ENCODE measurements at places on chromosomes 1 and 21.

DNA sequence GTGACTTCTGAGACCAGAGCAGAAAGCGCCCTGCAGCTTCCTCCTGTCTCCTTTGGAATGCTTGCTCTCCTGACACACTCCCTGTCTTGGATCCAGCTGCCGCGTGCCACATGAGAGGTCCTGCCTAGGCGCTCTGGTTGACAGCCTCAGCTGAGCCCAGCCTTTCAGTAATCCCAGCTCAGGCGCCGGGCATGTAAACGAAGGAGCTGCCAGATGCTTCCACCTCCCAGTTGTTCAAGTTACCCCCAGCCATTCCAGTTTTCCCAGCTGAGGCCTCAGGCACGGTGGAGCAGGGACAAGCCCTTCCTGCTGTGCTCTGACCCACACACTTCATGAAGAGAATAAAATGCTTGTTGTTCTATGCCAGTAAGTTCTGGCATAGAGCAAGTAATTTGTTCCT lies 14.3 kb upstream of the CD34 start:
- no peak for DNase-seq

GRCh38 chr1:44353604-44354003 lies 1.5 kb downstream of the ERI3 start:
- DNase-seq, result no peak

DNA sequence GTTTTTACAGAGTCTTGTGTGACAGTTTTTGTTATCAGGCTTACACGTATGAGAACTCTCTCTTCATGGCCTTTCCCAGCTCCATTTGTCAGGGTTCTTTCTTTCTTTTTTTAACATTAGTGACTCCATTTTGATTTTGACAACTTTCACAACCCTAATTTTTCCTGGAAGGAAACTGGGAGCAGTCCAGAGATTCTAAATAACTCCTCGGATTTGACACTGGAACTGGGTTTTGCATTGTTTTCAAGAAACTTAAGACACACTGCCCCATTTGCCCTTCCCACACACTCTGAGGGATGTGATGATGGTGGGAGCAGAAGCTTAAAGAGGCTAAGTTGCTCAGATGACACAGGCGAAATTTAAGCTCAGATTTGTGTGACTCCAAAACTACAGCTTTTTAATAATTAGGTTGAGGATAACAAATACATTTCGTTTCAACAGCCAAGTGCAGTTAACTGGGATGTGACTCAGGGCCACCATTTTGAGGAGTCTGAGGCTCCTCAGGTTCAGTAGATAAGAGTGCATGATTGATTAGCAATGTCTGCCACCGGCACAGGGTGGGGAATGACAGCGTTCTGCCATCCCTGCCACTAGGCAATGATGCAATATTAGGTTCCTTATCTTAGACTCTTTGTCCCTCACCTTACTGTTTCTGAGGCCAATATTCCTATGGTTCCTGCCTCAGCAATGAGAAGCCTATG lies 95.1 kb upstream of the ATP1A1 start:
- DNase-seq, result no peak

DNA sequence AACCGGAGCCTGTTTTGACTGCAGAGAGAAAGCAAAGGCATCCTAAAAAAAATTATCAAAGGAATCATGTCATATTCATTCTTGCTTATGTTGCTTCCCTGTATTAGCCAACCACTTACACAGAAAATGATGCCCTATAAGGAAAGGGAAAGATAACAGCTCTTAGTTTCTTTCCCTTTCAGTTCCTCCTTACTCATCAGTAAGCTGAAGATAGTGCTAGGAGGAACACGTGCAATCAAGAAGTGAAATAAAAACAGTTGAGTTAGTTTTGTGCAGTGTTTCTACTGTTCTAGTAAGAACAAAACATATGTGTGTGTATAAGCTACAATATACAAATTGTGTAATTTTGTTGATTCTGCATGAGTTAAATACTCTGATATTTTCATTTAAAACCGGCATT lies 45.3 kb upstream of the MTF2 start:
- DNase-seq, result no peak

- DNase-seq, result no peak
Measured at GRCh38 chr1:179058487-179059483, 23.1 kb upstream of the TOR3A start.

DNA sequence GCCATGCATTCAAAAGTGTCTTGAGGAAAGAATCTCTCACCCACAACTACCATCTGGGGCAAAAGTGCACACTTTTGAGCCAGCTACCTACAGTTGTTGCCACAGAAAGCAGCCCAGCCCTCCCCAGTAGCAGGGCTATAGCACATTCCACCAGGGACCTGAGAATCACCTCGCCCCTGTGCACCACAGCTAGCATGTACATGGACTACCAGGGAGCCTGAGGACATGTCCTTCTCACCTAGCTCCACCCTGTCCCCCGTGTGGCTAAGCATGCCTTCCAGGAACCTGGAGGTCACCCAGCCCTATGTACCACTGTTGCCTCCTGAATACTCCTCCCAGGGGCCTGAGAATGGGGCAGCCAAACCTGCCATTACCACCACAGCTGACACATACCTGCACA lies 16.9 kb downstream of the SPRR2G start:
- no peak for DNase-seq

- no peak for DNase-seq
Measured at GRCh38 chr1:40382108-40382460, 8.6 kb downstream of the SMAP2 start.

GRCh38 chr1:47439017-47439818 lies 1.4 kb downstream of the FOXD2 start:
- DNase-seq, result no peak

DNA sequence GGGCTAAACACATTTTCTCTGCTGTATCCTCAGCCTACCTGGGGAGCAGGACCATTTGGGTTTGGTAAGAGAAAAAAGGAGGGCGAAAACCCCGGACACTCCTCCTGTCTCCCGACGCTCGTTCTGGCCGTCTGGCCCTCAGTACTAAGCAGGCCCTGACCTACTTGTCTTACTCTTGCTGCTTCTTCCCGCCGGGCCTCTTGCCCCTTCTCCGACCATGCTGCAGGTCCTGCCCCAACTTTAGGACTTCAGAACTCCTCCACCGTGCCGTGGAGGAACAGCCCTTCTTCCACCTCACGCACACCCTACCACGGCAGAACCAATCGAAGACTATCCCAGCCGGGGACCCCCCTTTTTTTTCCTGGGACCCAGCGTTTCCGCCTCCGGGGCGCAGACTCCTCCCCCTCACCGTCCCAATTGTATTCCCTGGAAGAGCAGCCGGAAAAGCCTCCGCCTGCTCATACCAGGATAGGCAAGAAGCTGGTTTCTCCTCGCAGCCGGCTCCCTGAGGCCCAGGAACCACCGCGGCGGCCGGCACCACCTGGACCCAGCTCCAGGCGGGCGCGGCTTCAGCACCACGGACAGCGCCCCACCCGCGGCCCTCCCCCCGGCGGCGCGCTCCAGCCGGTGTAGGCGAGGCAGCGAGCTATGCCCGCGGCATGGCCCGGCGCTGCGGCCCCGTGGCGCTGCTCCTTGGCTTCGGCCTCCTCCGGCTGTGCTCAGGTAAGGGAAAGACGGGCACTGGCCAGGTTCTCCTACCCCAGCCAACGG lies at the start of gene CHRNB2:
Gene CHRNB2, plus strand, starts transcription at position 393 of the 771 bp plus-strand sequence. Its CDS starts 267 bp downstream, at position 660.
- DNase-seq, result peak; percentile 70

- no peak for DNase-seq
Measured at GRCh38 chr1:211579440-211580302, 710 bp upstream of the SLC30A1 start.

- DNase-seq, result no peak
Measured at GRCh38 chr1:162548170-162548569, 13.4 kb upstream of the UAP1 start.

- DNase-seq, result no peak
Measured at GRCh38 chr1:75188892-75189291, 54.7 kb downstream of the LHX8 start.

DNA sequence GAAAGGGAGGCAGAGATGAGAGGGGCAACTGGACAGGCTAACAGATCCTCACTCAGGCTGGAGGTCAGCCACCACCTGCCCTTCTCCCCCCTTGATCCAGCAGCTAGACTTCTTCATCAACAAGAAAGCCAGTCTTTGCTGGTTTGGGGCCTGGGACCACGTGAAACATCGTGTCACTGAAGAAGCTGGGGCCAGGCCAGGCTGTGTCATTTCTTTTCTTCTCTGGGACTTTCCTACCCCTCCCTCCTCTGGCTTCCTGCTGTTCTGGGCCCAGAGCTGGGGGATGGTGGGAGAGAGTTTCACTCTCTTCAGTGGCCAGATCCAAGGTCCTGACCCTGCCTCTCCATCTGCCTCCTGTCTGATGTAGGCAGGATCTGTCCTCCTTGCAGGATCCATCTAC lies 18.1 kb upstream of the SLC26A9 start:
- no peak for DNase-seq

DNA sequence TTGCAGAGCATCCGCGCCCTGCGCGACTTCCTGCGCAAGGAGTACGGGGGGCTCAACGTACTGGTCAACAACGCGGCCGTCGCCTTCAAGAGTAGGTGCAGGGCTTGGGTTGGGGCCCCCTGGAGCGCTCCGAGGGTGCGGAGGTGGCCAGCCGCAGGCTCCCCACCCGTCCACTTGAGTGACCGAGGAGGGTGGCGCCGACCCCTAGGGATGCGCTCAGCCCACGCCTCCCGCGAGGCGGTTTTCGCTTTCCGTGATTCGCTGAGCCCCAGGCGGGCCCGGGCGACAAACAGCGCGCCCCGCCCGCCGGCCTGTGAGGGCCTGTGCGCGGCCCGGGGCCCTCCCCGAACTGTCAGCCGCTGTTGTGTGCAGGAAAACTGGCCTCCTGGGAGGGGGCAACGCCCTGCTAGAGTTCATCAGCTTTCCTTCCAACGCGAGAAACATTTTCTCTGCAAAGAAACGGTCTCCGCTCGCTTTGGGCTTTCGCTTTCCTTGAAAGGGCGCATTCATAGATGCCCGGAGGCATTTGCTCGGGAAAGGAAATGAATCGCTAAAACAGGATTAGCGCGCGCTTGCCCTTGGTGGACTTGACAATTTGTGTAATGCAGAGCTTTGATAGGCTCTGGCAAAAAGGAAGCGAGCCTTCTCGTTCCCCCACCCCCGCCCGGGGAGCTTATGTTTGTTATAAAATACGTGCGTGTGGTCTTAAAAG lies 668 bp downstream of the CBR3 start:
- peak; percentile 23 for DNase-seq

DNA sequence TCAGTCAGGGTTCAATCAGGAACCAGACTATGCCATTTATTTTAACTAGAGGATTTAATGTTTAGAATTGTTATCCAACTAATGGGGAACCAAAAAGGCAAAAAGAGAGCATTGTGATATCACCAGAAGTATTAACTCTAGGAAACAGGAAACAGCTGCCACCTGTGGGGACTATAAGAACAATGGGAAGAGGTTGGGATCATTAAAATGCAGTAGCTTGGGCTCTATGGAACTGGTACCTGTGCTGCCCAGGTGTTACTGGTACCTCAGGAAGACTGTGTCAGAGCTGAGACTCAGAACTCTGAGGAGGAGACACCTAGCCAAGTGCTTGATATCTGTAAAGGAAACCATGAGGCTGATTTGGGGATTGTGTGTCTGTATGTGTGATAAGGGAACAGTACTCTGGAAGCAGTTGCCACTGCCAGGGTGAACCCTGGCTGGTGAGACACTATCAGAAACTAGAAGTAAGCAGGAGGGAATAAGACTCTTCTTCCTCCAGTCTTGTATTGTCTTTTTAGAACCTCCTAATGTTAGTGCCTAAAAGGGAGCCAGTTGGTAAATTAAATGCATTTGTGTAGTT lies 49.4 kb downstream of the MAN1A2 start:
- no peak for DNase-seq

GRCh38 chr1:204367956-204368355 lies 8.2 kb upstream of the PLEKHA6 start:
- no peak for DNase-seq

- DNase-seq, result no peak
Measured at GRCh38 chr1:55053265-55053954, 14.1 kb downstream of the PCSK9 start.

Data from T-helper 17 cell (primary cell).